ENCODE measurements at places on chromosomes 16 and 17.

GRCh38 chr17:19753051-19753509, 5.0 kb upstream of the ALDH3A1 start:
- no peak for DNase-seq

GRCh38 chr16:3484318-3485096, 10.8 kb downstream of the C16orf90 start:
- no peak for DNase-seq

DNA sequence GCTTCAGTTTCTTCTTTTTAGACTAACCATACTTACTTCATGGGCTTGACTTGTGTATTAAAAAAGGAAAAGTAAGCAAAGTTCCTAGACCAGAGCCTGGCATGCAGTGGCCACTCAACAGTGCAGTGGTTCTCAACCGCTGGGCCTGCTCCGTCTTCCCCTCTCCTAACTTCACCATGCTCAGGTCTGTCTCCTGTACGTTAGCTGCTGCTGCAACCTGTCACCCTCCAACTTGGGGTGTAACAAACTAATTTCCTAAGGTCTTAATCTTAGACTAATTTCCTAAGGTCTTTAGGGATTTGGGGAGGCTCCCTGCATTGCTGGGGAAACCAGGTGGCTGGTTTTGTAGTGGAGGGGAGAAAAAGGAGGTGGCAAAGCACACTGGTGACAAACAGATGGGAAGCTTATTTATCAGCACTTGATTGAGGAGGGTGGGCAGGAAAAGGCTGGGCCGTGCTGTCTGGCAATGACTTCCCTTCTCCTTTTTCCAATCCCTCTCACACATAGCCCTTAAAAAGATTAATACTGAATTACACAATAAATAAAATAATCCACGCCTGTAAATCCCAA, 2.2 kb upstream of the ARL4D start:
- no peak for DNase-seq

GRCh38 chr16:1929105-1929504, 10.9 kb upstream of the HS3ST6 start:
- no peak for DNase-seq

- DNase-seq, result no peak
These were observed 16.9 kb upstream of the ITGA3 start for GRCh38 chr17:50039058-50039457.

DNA sequence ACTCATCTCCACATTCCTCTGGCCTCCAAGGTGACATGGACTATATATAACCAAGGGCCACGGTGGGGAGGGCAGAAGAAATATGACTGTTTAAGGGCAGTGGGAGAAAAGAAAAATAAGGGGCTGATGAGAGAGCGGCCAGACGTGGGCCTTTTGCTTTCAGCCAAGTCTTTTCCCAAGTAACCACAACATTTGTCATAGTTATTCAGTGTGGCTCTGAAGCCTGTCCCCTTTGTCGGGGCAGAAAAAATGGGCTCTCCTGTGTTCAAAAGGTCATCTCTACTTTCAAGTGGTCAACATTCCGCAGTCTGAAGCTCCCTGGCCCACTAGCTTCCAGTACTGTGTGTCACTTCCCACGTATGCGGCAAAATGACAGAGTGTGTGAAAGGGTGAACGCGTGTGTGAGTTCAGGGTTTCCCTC, 245.4 kb downstream of the NTN1 start:
- DNase-seq, result no peak

GRCh38 chr16:30112197-30113030, 923 bp downstream of the GDPD3 start:
- DNase-seq, result peak; percentile 35

DNA sequence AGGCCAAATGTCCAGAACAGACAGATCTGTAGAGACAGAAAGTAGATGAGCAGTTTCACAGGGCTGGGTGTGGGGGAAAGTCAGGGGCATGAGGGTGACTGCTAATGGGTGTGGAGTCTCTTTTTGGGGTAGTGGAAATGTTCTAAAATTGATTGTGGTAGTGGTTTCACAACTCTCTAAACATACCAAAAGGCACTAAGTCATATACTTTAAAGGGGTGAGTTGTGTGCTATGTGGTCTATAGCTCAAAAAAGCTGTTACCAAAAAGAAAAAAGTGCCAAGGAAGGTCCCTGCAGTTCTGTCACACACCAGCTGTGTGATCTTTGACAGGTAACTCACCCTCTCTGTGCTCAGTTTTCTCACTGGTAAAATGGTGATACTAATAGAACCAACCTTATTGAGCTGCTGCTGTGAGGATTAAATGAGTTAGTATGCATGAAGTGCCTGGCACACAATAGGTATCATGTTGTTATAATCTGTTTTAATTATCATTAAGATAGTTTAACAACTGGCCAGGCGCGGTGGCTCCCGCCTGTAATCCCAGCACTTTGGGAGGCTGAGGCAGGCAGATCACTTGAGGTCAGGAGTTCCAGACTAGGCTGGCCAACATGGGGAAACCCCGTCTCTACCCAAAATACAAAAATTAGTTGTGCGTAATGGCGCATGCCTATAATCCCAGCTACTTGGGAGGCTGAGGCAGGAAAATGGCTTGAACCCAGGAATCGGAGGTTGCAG, 10.3 kb downstream of the ITGAX start:
- no peak for DNase-seq

DNA sequence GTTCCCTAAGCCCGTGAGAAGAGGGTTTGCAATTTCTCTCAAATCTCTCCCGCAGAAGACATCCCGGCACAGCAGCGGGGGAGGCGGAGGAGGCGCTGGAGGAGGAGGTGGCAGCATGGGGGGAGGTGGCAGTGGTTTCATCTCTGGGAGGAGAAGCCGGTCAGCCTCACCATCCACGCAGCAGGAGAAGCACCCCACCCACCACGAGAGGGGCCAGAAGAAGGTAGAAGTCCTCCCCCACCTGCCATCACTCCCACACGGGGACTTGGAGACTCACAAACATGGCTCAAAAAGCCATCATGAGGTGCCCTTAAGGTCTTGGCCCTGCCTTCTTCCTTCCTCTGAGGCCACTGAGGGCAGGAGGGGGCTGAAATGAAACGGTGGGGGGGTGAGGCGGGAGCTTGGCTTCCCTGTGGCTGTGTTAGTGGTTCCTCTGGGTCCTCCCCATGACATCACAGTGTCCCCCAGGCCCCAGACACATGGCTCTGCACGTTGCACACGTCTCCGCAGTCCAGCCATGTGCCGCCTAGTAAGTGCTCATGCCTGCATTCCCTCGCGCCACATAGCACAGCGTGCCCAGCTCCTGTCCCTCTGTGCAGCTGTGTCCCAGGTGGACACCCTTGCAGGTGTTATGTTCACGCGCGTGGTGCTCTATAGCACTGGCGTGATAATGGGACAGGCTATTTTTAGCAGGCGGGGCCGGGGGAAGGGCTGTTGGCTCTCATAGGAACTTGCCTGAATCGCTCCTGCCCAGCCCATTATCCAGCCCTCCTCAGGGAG, 6.9 kb downstream of the MLLT6 start:
- no peak for DNase-seq

DNA sequence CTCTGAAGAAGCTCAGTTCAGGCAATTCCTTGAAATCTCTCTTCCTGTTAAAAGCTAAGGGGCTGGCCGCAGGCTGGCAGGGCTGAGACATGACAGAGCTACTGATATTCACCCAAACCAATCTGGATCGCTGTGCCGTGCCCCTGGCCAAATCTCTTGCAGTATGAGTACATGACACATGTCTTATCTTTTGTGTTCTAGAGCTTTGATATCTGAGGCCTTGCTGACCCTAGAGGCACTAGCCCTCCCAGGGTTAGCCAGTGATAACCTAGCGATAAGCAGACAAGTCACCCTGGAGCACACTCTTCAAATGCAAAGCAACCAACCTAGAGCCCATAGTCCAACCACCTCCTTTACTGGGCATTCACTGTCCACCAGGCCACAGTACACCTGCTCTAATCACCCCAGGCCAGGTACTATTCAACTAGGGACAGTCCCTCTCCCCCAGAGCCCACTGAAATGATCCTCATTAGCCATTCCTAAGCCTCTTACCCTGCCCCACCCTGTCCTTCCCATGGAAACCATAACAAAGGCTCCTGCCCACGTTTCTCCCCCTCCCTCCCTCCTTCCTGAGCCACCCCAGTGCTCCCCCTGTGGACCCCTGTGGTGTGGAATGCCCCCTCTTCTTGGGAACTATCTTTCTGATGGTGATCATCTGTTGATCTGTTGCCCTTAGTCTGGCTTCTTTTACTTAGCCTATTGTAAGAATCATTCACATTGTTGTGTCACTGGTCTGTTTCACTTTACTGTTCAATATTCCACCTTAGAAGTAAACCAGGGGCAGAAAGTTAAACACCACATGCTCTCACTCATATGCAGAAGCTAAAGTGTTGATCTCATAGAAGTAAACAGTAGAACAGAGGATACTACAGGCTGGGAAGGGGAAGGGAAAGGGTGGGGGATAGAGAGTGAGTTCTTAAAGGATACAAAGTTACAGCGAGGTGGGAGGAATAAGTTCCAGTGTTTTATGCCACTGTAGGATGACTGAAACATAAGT, 52.5 kb downstream of the TEKT5 start:
- no peak for DNase-seq

DNA sequence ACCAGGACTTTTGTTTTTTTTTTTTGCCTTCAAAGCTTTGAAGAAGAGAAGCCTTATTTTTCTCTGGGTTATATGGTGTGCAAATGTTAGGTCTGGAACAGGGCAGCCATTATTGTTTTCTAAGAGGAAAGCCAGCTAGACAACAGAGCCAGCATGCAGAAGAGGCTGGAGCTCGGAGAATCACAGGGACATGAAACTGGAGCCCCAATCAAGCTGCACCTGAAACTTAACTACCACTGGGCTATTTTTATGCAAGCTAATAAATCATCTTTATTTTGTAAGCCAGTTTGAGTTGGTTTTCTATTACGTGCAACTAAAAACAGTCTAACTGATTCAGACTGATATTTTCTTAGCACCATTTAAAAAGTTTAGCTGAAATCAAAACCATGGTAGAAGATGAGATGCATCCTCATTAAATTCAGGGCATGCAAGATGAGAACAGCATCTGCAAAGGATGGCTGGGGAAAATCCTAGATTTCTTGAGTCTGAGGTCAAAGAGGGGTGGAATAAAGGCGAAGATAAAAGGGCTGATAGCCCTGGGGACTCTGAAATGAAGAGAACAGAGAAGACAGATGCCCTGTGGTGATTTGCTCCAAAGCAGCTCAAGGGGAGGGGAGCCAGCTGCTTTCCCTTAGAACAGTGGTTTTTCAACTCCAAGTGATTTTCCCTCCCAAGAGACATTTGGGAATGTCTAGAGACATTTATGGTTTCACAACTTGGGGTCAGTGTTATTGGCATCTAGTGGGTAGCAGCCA, 177.1 kb upstream of the WSCD1 start:
- no peak for DNase-seq

DNA sequence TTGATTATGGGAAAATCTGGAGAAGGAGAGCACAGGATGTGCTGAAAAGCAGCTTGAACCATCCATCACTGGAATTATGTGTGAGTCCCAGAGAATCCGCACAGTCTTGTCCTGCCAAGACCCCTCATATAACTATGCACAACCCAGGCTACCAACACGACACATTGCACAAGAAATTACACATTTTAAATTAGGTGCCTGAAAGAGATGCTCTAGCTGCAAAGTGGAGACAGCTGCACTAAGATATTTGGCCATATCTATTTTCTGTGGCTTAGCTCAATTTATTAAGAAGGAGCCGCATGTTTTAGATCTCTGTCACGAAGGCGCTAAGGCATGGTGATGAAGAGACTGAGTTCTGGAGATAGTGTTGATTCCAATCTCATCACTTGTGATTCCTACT, 1308.4 kb downstream of the CDH8 start:
- DNase-seq, result no peak

Data from activated CD8-positive, alpha-beta memory T cell treated with anti-CD3 and anti-CD28 coated beads for 1 hour (primary cell).